Dermis microvascular lymphatic vessel endothelial cell (primary cell): ENCODE measurements at places on chromosomes 4 and X. TPM values are rescaled to one million over a fixed set of nuclear protein-coding genes. Genes with fewer than 3 reads are reported as not detected.

GPC3 gene
- total RNA-seq, result not detected in 2 replicates

COMMD8 gene
- 13.1 and 18.6 TPM in 2 replicates for total RNA-seq

IGSF1 gene
- total RNA-seq, result 0.13 and 0.25 TPM in 2 replicates

GLOD5 gene
- total RNA-seq, result not detected in 2 replicates

CACNA1F gene
- total RNA-seq, result under 0.01 TPM in 2 replicates

NLRP2B gene
- under 0.01 TPM in 2 replicates for total RNA-seq

RHOXF2B gene
- total RNA-seq, result not detected in 2 replicates

TSPAN6 gene
- 42.2 and 67.5 TPM in 2 replicates for total RNA-seq

NHS gene
- 0.13 TPM in 2 replicates for total RNA-seq

NEXMIF gene
- total RNA-seq, result under 0.01 TPM in 1 of 2 replicates, not detected in the other

DMP1 gene
- total RNA-seq, result not detected in 2 replicates

SEC24B gene
- total RNA-seq, result 10.0 and 16.1 TPM in 2 replicates

SSX2 gene
- total RNA-seq, result not detected in 2 replicates

ADH7 gene
- 0.13 TPM in 1 of 2 replicates, not detected in the other for total RNA-seq

ALB gene
- total RNA-seq, result not detected in 2 replicates

TAB3 gene
- 4.5 and 6.8 TPM in 2 replicates for total RNA-seq

SSX4B gene
- total RNA-seq, result not detected in 2 replicates

GAB1 gene
- 10.1 and 16.8 TPM in 2 replicates for total RNA-seq

NDUFC1 gene
- total RNA-seq, result 38.8 and 52.8 TPM in 2 replicates

FGFRL1 gene
- 6.2 and 14.3 TPM in 2 replicates for total RNA-seq

CCKAR gene
- total RNA-seq, result not detected in 2 replicates

HHIP gene
- 90.9 and 127 TPM in 2 replicates for total RNA-seq

SOD3 gene
- not detected in 2 replicates for total RNA-seq

SLC25A5 gene
- 255 and 256 TPM in 2 replicates for total RNA-seq

RPL36A gene
- 206 and 253 TPM in 2 replicates for total RNA-seq

IL3RA gene
- 15.9 and 20.4 TPM in 2 replicates for total RNA-seq

ASB5 gene
- total RNA-seq, result not detected in 2 replicates

GPR34 gene
- not detected in 2 replicates for total RNA-seq

PF4V1 gene
- not detected in 2 replicates for total RNA-seq
